ENCODE measurements at places on chromosomes 7 and 10. TPM values are rescaled to one million over a fixed set of nuclear protein-coding genes. Genes with fewer than 3 reads are reported as not detected.

The MRC1 gene
- total RNA-seq: 0.03 TPM

The SPDYE1 gene
- not detected for total RNA-seq

The AKR1B1 gene
- 2,676 TPM for total RNA-seq

The STRIP2 gene
- 9.8 TPM for total RNA-seq

The CTBP2 gene
- total RNA-seq: 112 TPM

The SERPINE1 gene
- 1,665 TPM for total RNA-seq

The GOLGA7B gene
- total RNA-seq: 3.9 TPM

The RBP3 gene
- total RNA-seq: not detected

The DNAJC30 gene
- 10.0 TPM for total RNA-seq

The ANKRD26 gene
- total RNA-seq: 2.2 TPM

The VWA2 gene
- not detected for total RNA-seq

The HTR5A gene
- not detected for total RNA-seq

The OR2A5 gene
- total RNA-seq: not detected

The TMEM140 gene
- 1.1 TPM for total RNA-seq

The TBX20 gene
- total RNA-seq: 1.2 TPM

The INTS15 gene
- total RNA-seq: 24.4 TPM

The EBLN1 gene
- total RNA-seq: not detected

The SUN3 gene
- total RNA-seq: not detected

The GDF2 gene
- total RNA-seq: not detected

The APBB1IP gene
- total RNA-seq: 6.8 TPM

The MLXIPL gene
- 1.4 TPM for total RNA-seq

The TACR2 gene
- 0.10 TPM for total RNA-seq

The FGF8 gene
- not detected for total RNA-seq

The CPA2 gene
- not detected for total RNA-seq

The CPEB3 gene
- 0.44 TPM for total RNA-seq

The NRP1 gene
- total RNA-seq: 78.6 TPM

Data from A549 treated with GW870086 at 1 μM for 4 hours (cell line).